ENCODE measurements at places on chromosomes 3 and 15. TPM values are rescaled to one million over a fixed set of nuclear protein-coding genes. Genes with fewer than 3 reads are reported as not detected.

DNA sequence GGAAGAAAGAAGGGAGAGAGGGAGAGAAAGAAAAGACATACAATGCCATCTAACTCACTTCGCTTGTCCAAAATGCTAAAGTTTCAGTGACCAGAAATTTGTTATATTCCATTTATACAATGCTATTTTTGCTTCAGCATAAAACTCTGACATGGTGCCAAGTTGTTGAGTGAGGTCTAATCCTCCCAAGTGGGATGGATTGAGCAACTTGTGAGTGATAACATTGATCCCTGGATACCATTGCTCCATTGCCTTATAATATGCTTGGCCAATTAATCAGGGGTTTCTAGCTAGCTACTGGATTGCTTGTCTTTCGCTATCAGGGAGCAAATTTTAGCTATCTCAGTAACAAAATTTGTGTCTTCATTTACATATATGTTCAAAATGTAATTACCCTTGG lies 615.6 kb upstream of the DPPA4 start:
- no peaks in the 10 kb centered on the region for H3K36me3 ChIP-seq
- DNase-seq: no peak
- H3K27me3 ChIP-seq: no peaks in the 10 kb centered on the region
- H3K4me1 ChIP-seq: no peaks in the 10 kb centered on the region
- H3K4me3 ChIP-seq: no peak overlapping the region

DNA sequence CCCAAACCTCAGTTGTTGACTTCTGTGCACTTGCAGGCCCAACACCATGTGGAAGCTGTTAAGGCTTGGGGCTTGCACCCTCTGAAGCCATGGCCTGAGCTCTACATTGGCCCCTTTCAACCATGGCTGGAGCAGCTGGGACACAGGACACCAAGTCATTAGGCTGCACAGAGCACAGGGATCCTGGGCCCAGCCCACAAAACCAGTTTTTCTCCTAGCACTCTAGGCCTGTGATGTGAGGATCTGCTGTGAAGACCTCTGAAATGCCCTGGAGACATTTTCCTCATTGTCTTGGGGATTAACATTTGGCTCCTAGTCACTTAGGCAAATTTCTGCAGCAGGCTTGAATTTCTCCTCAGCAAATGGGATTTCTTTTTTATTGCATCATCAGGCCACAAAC lies 1255.7 kb downstream of the ZPLD1 start:
- H3K27ac ChIP-seq: no peak overlapping the region
- no peaks in the 10 kb centered on the region for H3K4me1 ChIP-seq
- H3K27me3 ChIP-seq: no peaks in the 10 kb centered on the region
- no peaks in the 10 kb centered on the region for H3K36me3 ChIP-seq
- no peak for DNase-seq
- no peak overlapping the region for H3K4me3 ChIP-seq

- H3K4me3 ChIP-seq: no peak overlapping the region
- H3K27me3 ChIP-seq: no peaks in the 10 kb centered on the region
- DNase-seq: peak; percentile 42
- no peak overlapping the region for H3K27ac ChIP-seq
- H3K36me3 ChIP-seq: no peaks in the 10 kb centered on the region
Measured at GRCh38 chr3:128232376-128233178, 79.3 kb downstream of the EEFSEC start.

DNA sequence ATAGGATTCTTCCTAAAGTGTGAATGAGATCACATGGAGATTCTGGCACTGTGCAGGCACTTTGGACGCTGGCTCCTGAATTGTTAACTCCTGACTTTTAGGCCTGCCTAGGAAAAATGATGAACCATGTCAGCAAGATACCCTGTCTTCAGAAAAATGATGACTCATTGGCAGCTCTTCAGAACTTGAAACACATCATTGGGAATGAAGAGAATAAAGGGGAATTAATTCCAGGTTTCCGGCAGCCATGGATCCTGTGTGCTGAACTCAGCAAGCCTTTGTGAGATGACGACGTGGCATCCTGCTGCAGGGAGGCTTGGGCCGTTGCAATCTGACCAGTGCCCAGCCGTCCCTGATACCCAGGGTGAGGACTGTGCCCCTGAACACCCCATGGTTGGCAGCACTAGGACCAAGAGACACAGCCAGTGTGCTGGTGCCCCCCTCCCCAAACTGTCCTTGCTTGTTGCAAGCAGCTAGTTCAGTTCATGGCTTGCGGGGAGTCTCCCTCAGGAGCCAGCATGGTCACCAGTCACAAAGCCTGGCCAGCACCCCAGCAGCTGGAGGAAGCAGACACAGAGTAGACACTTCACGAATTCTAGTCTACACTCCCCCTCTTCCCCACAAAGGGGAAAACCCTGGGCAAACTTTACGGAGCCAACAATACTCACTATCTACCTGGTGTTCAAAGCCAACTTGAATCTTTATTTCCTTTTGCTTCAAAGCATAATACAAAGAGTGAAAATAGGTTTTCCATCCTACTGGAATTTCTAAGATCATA lies 7.8 kb upstream of the LIPC start:
- DNase-seq: no peak
- no peak overlapping the region for H3K27ac ChIP-seq

GRCh38 chr3:129180461-129180860 lies 3.2 kb downstream of the CNBP start:
- no peak overlapping the region for H3K4me3 ChIP-seq
- no peaks in the 10 kb centered on the region for H3K27me3 ChIP-seq
- H3K4me1 ChIP-seq: peaks cover 4% of the 10 kb centered on the region
- peaks cover 47% of the 10 kb centered on the region for H3K36me3 ChIP-seq

DNA sequence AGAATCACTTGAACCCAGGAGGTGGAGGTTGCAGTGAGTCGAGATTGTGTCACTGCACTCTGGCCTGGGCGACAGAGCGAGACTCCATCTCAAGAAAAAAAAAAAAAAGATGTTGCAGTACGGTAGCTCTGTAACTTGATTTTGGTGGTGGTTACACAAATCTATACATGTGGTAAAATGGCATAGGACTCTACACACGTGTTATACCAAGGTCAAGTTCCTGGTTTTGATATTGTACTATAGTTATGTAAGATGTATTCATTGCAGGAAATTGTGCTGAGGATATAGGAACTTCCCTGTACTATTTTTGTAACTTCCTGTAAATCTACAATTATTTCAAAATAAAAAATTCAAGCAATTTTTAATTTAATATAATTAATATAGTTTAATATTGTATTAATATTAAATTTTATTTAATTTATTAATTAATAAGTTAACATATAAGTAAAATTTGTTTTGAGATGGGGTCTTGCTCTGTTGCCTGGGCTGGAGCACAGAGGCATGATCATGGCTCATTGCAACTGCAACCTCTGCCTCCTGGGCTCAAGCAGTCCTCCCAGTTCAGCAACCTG lies 9.9 kb downstream of the MYD88 start:
- no peaks in the 10 kb centered on the region for H3K4me1 ChIP-seq
- DNase-seq: no peak
- H3K27me3 ChIP-seq: no peaks in the 10 kb centered on the region
- H3K27ac ChIP-seq: no peak overlapping the region
- no peaks in the 10 kb centered on the region for H3K36me3 ChIP-seq

GRCh38 chr3:162742159-162742717 lies 1245.6 kb downstream of the OTOL1 start:
- no peaks in the 10 kb centered on the region for H3K4me1 ChIP-seq
- no peak for DNase-seq
- no peaks in the 10 kb centered on the region for H3K27me3 ChIP-seq
- H3K27ac ChIP-seq: peak overlapping the region; percentile 43

GRCh38 chr3:9020426-9020825 lies 57.2 kb upstream of the RAD18 start:
- peaks cover 5% of the 10 kb centered on the region for H3K4me1 ChIP-seq
- H3K27ac ChIP-seq: no peak overlapping the region
- H3K4me3 ChIP-seq: no peak overlapping the region
- DNase-seq: no peak
- H3K27me3 ChIP-seq: no peaks in the 10 kb centered on the region
- no peaks in the 10 kb centered on the region for H3K36me3 ChIP-seq

GRCh38 chr3:3578718-3579117 lies 220.5 kb upstream of the LRRN1 start:
- no peak overlapping the region for H3K27ac ChIP-seq
- no peak for DNase-seq
- H3K4me1 ChIP-seq: no peaks in the 10 kb centered on the region
- H3K27me3 ChIP-seq: no peaks in the 10 kb centered on the region

DNA sequence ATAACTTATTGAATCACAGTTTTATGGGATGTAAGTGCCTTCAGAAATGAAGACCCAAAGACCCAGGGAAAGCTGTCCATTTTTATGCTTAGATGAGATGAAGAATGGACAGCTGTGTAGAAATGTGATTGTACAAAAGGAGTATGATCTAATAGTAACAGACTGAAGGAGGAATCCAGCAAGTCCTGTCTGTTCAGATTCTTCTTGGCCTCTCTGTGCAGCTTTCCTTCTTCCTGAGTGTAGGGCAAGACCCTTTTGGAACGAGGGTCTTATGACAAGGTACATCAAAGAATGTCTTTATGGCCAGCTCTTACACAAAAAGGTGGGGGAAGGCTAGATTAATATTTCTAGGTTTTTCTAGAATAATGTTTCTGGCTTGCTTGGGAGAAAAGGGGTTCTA lies 1.4 kb upstream of the KIF23 start:
- no peak for DNase-seq
- H3K4me1 ChIP-seq: no peaks in the 10 kb centered on the region
- no peak overlapping the region for H3K4me3 ChIP-seq
- no peak overlapping the region for H3K27ac ChIP-seq
- H3K36me3 ChIP-seq: peaks cover 4% of the 10 kb centered on the region

DNA sequence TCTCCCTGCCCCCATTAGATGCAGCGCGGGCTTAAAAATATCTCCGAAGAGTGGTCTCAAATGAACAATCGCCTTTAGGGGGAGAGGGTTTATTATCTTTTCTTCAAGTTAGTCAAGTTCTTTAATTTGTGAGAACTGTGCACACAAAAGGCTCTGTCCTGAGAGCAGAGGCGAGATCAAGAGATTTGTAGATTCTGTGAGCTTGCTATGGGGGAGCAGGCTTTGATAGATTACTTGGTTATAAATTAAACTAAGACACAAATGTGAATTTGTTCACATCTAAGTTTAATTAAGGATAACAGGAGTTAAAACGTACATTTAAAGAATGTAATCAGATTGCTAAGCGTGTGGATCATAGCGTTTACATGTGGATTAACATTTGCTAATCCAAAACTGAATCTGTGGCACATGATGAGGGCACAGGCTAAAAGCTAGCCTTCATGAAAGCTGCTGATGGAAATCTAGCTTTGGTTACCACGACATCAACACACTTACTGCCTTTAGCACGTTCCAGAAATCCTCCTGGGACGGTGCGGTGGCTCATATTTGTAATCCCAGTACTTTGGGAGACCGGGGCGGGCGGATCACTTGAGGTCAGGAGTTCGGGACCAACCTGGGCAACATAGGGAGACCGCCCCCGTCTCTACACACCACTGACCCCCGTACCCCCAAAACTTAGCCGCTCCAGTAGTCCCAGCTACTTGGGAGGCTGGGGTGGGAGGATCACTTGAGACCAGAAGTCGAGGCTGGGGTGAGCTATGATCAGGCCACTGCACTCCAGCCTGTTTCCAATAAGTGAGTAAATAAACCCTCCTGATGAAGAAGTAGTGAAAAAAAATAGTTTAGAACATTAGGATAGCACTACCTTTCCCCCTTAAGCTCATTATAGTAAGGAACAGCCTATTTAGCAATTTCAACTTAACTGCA lies 1.0 kb upstream of the PRTG start:
- H3K4me1 ChIP-seq: peaks cover 5% of the 10 kb centered on the region
- no peaks in the 10 kb centered on the region for H3K36me3 ChIP-seq
- peak overlapping the region; percentile 59 for H3K4me3 ChIP-seq
- H3K27me3 ChIP-seq: peaks cover 70% of the 10 kb centered on the region

DNA sequence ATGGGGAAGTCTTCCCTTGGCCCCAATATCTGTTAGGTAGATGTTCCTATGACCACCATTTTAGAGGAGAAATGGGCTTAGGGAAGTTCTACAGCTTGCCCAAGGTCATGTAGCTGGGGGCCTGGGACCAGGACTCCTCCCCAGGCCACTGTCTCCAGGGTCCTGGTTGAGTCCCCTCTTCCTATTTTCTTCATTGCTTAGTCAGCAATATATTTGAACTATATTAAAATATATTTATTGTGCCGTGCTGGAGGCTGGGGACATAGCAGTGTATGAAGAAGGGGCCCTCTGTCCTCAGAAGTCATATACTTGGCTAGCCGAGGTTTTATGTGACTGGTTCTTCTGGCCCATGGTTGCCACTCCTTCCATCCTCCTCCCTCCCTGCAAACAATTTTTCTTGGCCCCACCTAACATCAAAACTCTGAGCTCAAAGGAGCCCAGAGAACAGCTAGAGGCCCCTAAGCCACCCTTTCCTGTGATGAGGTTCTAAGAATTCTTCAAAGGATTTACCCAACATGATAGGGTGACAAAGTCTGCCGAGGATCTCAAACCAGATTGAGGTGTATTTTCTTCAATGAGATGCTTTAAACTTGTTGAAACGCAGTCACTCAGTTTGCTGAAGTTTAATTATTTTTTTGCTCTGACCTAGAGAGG lies 121.2 kb upstream of the RASGRP1 start:
- H3K36me3 ChIP-seq: no peaks in the 10 kb centered on the region
- DNase-seq: no peak
- no peaks in the 10 kb centered on the region for H3K4me1 ChIP-seq

GRCh38 chr3:39641274-39641673 lies 168.1 kb upstream of the MYRIP start:
- no peak overlapping the region for H3K27ac ChIP-seq
- DNase-seq: no peak
- no peaks in the 10 kb centered on the region for H3K36me3 ChIP-seq
- H3K27me3 ChIP-seq: no peaks in the 10 kb centered on the region
- H3K4me3 ChIP-seq: no peak overlapping the region

- H3K4me1 ChIP-seq: no peaks in the 10 kb centered on the region
- no peak overlapping the region for H3K27ac ChIP-seq
- no peak for DNase-seq
- H3K36me3 ChIP-seq: no peaks in the 10 kb centered on the region
- H3K27me3 ChIP-seq: no peaks in the 10 kb centered on the region
Measured at GRCh38 chr3:195900436-195901355, 7.7 kb downstream of the TNK2 start.

GRCh38 chr15:44101944-44102343 lies 93.1 kb downstream of the FRMD5 start:
- H3K4me1 ChIP-seq: peaks cover 5% of the 10 kb centered on the region
- no peak for DNase-seq
- no peaks in the 10 kb centered on the region for H3K27me3 ChIP-seq
- no peak overlapping the region for H3K4me3 ChIP-seq
- no peak overlapping the region for H3K27ac ChIP-seq

DNA sequence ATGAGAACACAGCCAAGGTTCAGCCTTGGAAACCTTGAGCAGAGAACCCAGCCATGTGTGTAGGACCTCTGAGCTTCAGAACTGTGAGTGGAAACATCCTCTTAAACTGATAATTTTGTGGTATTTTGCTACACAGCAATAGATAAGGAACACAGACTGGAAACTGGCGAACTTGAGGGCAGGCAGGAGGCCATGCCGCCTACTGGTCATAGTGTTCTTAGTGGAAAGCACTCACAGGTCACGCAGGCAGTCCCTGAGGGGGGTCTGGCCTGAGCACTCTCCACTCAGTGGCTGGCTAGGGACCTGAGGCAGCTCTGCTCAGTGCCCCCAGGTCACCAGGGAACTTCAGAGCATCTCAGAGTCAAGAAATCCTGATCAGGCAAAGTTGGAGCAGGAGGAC lies 9.7 kb upstream of the XIRP1 start:
- H3K27me3 ChIP-seq: no peaks in the 10 kb centered on the region
- DNase-seq: no peak
- H3K4me1 ChIP-seq: no peaks in the 10 kb centered on the region

Gene FSTL1
- total RNA-seq: 516 TPM

Gene FETUB
- total RNA-seq: not detected

Gene IL17RD
- total RNA-seq: 48.9 TPM

Gene MINDY4B
- total RNA-seq: not detected

Gene CCDC80
- 12.6 TPM for total RNA-seq

Gene GABRR3
- not detected for total RNA-seq
